Fibroblast of upper back skin (primary cell): ENCODE measurements at places on chromosomes 5 and 9.

GRCh38 chr5:126129431-126129830 lies 293.8 kb upstream of the GRAMD2B start:
- DNase-seq, result no peak

DNA sequence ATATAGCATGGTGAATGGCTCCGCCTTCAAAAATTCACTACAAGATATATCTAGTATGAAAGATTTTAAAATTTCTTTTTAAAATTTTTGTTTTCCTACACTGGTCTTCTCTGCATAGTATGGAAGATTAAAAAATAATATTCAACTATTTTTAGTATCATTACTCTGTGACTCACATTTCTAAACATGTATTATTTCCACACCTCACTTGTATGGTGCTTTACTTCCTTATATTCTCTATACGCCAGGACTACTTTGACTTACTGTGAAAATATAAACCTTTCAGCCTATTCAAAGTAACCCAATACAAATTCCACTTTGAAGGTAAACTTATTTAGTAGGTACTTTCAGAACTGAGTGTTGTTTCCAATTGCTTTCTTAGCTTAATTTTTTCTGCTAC lies 26.8 kb upstream of the TXNDC8 start:
- DNase-seq, result no peak

- DNase-seq, result no peak
These were observed 200.4 kb downstream of the CEMIP2 start for GRCh38 chr9:71567890-71568289.

GRCh38 chr5:42595597-42595996 lies 161.0 kb upstream of the CCDC152 start:
- DNase-seq, result no peak

- DNase-seq, result peak; percentile 72
These were observed 95.1 kb upstream of the DNAH5 start for GRCh38 chr5:14039576-14039975.

DNA sequence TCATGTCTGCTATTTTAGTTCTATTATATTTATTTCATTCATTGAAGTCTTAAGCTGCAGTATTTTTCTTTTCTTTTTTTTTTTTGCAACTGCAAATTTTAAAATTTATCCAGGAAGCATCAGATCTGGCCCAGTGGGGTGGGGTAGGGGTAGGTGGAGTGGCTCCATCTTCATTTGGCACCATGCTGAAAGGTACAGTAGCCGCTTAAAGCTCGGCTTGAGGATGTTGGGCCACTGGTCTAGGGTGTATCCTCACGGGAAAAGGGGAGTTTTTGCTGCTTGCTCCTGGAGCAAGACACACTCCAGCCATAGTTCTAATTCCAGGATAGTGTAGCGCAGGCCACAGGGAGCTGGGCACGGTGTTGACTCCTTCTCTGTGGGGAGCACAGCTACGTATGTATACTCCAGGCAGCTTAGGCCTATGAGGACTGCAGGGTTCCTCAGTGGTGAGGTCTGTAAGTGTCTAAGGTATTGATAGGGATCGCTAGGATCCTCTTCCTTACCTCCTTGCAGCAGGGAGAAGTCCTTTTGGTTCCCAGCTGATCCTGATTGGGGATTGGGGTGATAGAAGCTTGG lies 22.7 kb downstream of the RCL1 start:
- no peak for DNase-seq

GRCh38 chr9:32589083-32589723 lies 16.2 kb upstream of the NDUFB6 start:
- DNase-seq, result peak; percentile 53

DNA sequence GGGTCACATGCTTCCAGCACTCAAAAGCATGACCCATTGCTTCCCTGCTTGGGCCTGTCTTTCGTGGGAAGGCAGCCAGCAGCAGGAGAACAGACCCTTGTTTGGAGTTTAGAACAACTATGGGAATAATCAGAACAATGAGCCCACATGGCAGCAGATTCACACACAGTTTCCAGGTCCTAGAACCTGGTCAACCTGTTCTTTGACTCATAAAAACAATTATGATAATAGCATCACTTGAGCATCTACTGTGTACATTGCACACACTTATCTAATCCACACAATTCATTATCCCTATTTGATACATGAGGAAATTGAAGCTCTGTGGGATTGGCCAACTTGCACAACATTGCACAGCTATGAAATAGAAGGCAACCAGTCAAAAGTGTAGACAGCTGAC lies 41.7 kb downstream of the KLF4 start:
- DNase-seq, result no peak

DNA sequence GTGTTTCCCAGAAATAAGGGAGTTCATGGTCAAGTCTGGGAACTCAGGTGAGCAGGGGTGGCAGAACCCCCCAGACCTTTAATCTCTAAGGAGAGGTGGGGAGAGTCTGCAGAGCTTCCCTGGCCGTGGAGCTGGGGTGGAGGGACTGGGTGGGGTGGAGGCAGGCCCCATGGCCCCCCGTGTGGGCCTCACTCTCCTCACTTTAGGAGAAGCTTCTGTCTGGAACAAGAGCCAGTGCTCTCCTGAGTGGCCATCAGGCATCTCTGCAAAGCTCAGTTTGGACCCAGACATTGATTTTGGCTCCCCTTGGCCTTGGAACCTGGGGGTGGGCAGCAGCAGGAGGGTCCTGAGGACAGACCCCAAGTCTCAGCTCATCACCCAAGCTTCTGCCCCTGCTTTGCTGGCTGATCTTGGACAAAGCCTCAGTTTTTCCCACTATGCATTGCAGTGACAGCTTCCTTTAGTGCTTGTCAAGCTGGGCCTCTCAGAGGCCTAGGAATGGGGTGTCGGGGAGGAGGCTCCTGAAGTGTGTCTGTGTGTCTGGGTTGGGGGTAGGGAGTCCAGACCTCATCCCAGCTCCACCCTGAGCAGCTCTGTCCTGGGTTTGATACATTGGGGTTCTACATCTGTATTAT lies 3.5 kb upstream of the GBGT1 start:
- no peak for DNase-seq

DNA sequence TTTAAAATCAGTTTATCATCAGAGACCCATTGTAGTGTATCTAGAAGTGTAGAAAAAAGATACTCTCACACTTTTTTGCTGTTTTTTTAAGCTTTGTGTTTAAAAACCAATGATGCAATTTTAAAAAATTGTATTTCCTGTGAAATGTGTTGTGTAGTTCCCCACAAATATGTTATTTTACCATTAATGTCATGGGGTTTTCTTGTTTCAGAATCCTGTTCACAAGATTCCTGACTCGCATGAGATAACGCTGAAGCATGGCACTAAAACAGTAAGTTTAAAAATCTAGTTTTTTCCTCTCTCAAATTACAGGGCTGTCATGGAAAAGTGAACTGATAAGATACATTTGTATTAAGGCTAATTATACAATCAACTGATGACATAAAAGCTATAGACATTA lies 58.6 kb downstream of the WDR70 start:
- DNase-seq, result peak; percentile 11

- no peak for DNase-seq
These were observed 80.2 kb downstream of the SREK1 start for GRCh38 chr5:66224274-66224673.

- no peak for DNase-seq
These were observed 52.3 kb downstream of the ARHGEF28 start for GRCh38 chr5:73678322-73678740.

GRCh38 chr5:172792701-172793570 lies 21.9 kb upstream of the DUSP1 start:
- no peak for DNase-seq

- DNase-seq, result no peak
These were observed 163.6 kb upstream of the CDH6 start for GRCh38 chr5:31029925-31030324.

GRCh38 chr5:1130218-1130946 lies 18.5 kb upstream of the SLC12A7 start:
- DNase-seq, result no peak

- DNase-seq, result peak; percentile 60
These were observed 588.9 kb upstream of the TLE4 start for GRCh38 chr9:78982849-78983248.

DNA sequence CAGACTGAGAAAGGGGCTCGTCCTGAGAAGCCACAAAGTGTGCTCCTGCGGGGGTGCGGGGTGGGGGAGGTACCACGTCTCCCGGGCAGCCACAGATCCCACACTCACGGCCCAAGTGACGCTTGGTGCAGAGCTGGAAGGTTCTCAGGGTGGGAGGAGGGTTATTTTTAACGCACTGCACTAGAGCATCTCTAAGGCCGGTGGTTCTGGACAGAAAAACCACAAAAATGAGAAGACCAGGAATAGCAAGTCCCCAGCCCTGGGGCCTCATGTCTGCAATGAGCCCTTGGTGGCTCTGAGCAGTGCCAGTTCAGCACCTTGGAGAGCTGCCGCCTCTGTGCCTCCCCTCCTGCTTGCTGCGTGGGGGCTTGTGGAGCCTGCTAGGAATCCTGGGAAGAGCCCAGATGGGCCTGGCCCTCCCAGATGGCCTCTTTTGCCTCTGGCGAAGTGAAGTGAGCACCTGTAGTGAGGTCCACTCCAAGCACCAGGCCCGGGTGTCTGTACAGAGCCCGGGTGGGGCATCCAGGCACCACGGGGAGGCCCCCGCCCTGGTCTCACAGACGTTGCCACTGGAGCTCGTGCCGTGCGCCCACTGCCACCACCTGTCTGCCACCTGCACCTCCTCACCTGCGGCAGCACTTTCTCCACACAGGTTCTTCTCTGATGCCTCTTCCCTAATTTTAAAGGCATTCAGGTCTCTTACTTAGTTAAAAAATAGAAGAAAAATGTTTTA lies 48.9 kb upstream of the CACNA1B start:
- DNase-seq, result peak; percentile 30

DNA sequence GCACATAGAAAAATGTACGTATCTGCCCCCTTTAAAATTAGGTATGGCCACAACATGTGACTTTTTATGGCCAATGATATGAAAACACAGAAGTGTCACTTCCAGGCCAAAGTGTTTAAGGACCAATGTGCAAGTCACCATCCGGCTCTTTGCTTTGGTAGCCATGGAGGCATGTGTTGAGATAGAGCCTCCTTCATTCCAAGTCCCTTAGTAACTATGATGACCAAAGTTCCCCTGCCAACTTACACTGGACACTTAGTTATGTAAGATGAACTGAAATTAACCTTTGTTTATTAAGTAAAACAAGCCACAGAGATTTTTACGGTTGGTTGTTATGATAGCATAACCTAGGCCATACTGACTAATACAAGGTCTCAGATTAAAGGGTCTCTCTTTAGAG lies 51.0 kb downstream of the FBN2 start:
- DNase-seq, result no peak

DNA sequence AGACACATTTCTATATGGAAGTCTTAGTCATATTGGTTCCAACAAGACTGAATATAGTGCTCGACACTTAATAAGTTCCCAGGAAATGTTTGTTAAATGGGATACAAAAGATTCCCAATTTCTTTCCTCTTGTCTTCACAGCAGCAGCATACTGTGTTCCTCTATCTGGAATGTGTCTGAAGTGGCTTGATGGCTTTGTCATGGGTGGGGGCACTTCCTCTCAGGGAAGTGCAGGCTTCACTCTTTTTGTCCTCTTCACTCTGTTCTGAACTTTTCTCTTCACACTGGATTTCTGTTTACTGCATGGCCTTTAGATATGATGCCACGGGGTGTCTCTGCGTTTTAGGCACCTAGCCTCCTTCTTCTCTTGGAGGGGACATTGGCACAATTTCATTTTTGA lies 127.7 kb upstream of the C9orf72 start:
- DNase-seq, result no peak

GRCh38 chr5:125050926-125051325 lies 304.5 kb upstream of the ZNF608 start:
- DNase-seq, result no peak

GRCh38 chr9:88889386-88889785 lies 101.9 kb upstream of the S1PR3 start:
- DNase-seq, result peak; percentile 16

GRCh38 chr9:78940121-78940855 lies 631.5 kb upstream of the TLE4 start:
- DNase-seq, result no peak

DNA sequence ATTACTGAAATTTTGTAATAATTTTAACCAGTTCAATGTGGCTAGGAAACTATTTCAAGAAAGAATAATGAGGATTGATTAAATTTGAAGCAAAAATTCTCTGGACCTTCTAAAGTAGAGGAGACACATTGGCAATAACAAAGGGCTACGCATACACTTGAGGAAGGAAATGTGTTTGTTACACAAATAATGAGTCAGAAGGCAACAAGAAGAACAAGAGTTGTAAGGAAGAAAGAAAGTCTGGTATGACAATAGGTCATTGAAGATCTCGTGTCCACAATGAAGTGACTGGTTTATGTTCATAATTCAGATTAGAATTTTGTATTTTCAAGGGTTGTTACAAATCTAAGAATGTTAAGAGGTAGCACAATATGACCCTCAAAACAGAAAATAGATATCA lies 25.8 kb downstream of the ST8SIA4 start:
- DNase-seq, result no peak

- no peak for DNase-seq
These were observed 4.2 kb downstream of the SARDH start for GRCh38 chr9:133733796-133734533.

DNA sequence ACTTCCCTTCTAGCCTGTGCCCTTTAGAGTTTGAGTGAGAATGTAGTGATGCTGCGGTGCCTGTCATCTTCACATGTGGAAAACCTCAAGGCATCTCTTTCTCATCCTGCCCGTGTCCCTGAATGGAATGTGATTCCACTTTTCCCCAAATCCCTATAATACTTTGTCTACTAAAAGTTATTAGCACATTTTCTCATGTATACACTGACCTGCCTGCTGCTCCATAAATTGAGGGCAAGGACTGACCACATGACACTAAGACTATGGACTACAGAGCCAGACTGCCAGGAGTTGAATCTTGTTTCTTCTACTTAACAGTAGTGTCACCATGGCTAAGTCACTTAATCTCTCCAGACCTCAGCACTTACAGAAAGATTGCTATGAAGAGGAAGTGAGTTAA lies 93.0 kb downstream of the TEK start:
- DNase-seq, result no peak

GRCh38 chr9:104961238-104961637 lies 33.3 kb upstream of the ABCA1 start:
- DNase-seq, result peak; percentile 84

DNA sequence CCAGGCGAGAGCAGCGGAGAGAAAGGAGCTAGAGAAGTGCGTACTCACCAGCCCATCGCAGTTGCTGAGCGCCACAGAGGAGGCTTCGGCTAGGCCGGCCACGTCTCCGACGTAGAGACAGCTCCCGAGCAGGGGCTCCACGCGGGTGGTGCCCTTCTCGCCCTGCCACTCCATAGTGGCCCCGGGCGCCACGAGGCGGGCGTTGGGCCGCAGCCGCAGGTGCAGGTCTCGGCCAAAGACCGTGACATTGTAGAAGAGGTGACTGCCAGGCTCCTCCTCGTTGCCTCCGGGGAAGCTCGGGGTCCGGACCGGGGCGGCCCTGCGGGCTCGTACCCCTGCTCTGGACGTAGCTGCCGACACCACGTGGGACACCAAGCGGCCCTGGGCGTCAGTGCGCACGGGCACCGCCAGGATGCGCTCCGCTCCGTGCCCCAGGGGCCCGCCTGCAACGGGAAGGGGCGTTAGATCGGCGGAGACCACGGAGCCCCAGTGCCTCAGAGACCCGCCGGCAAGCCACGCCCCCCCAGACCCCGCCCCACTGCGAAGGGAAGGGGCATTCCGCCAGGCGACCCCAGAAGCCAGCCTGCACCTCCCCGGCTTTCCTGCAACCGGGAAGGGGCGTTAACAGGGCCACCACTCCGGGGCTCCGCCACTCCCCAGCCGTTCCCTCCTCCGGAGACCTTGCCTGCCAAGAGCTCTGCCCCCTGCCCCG lies 1.4 kb downstream of the ADAMTS2 start:
- peak; percentile 32 for DNase-seq

GRCh38 chr5:77095189-77095588 lies 8.1 kb upstream of the ZBED3 start:
- DNase-seq, result no peak
